Activated CD4-positive, alpha-beta T cell treated with anti-CD3 and anti-CD28 coated beads, Interleukin-2, amount 10 ng/mL, durations not matched to agents 7 days and 5 days (primary cell): ENCODE measurements at places on chromosomes 11 and 22. TPM values are rescaled to one million over a fixed set of nuclear protein-coding genes. Genes with fewer than 3 reads are reported as not detected.

DNA sequence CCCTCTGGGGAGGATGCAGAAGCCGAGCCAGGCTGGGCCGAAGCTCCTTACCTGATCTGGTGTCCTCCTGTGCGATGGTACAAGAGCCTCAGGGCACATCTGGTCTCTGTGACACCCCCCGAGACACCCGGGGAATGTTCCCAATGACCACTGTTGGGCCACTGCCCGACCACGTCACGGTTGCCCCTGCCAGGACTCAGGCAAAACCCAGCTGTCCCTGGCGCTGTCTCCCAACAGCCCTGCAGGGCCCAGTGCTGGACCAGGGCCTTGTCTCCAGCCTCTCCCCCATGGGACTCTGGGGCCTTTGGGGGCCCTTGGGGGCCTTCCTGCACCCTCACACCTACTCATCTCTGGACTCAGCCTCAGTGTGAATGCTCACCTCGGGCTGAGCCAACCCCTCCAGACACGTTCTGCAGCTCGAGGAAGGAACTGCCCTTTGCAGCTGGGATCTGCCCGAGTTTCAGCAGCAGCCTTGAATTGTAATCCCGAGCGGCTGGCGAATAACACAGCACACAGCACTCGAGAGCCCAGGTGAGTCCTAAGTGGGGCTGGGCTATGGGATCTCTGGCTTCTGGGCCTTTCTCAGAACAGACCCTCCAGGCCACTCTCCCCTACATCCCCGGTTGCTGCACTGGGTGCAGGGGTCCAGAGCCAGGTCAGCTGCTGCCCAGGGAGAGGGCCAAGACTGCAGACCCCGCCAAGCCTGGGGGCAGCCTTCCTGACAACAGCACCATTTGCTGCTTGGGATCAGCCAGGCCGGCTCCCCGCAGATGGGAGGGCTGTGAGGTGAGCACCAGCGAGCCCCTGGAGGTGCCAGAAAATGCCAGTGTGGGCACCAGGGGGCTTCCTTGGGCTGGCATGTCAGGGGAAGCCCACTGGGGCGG, 39.8 kb downstream of the RTN4R start:
- H3K4me3 ChIP-seq = no peak overlapping the region
- no peaks in the 10 kb centered on the region for H3K27me3 ChIP-seq
- H3K27ac ChIP-seq = no peak overlapping the region

DNA sequence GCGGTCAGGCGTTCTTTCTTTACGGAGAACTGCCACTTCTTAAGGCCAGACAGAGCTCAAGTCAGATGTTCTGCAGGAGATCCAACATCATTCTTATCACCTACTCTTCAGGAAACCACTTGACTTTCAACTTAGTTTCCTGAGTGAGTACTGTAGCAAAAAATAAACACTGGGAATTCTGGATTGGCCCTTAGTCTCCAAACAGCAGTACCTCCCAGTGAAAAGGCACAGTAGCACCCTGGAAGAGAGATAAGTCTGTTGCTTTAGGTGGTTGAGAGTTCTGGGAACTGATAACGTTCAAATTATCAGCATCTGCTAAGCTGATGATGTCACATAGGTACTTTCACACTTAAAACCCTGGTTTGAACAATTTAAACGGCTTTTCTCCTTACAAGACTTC, 971.8 kb upstream of the TENM4 start:
- H3K4me1 ChIP-seq = no peaks in the 10 kb centered on the region
- H3K27ac ChIP-seq = no peak overlapping the region
- H3K4me3 ChIP-seq = no peak overlapping the region
- no peaks in the 10 kb centered on the region for H3K27me3 ChIP-seq
- no peaks in the 10 kb centered on the region for H3K36me3 ChIP-seq
- DNase-seq = no peak

DNA sequence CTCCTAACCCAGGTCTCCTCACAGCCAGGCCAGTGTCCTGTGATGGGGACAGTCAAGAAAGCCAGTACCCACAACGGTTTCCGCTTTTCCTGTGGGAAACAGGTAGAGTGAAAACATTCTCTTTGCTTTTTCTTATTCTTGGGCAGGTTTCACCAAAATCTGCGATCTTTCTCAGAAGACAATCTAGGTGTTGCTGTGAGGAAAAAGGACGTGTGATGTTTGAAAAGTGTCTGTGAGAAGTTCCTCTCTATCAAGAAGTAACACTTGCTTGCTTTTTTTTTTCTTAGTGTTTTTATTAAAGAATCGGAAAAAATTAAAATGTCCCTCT, 9.2 kb upstream of the IL2RB start:
- DNase-seq = no peak
- no peaks in the 10 kb centered on the region for H3K27me3 ChIP-seq
- H3K4me1 ChIP-seq = peaks cover 73% of the 10 kb centered on the region
- no peak overlapping the region for H3K4me3 ChIP-seq
- peaks cover 13% of the 10 kb centered on the region for H3K36me3 ChIP-seq
- H3K27ac ChIP-seq = no peak overlapping the region

GRCh38 chr22:46425016-46425415, 89.5 kb downstream of the TRMU start:
- H3K36me3 ChIP-seq = no peaks in the 10 kb centered on the region
- no peak overlapping the region for H3K27ac ChIP-seq
- H3K27me3 ChIP-seq = peaks cover 1% of the 10 kb centered on the region
- H3K4me3 ChIP-seq = no peak overlapping the region

DNA sequence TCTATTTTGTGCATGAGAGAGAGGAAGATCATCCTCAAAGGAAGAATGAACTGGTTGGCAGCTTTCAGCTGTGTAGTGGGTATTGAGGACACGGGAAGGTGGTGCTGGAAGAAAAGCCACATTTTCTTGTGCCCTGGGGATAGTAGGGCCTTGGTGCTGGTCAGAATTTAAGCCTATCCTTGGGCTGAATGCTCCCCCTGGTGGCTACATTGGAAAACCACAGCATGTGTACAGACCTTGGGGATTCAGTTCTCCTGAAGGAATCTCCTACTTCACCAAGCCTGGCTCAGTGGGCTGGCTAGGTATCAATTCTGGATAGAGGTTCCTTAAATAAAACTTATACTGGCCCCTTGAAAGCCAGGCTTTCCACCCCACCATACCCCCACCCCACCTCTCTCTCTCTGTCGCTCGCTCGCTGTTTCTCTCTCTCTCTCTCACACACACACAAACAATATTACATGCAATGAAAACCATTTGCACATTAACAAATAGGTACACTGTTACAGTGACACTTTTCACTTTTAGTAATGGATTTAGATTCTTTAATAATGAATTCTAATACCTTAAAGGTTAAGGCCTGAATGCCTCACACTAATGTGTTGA, 2.8 kb upstream of the OR51M1 start:
- no peak overlapping the region for H3K27ac ChIP-seq
- peak; percentile 39 for DNase-seq
- no peaks in the 10 kb centered on the region for H3K36me3 ChIP-seq
- no peaks in the 10 kb centered on the region for H3K4me1 ChIP-seq

GRCh38 chr11:73940801-73941570, 9.8 kb upstream of the DNAJB13 start:
- no peaks in the 10 kb centered on the region for H3K4me1 ChIP-seq
- no peaks in the 10 kb centered on the region for H3K27me3 ChIP-seq
- no peak overlapping the region for H3K4me3 ChIP-seq
- DNase-seq = no peak
- no peak overlapping the region for H3K27ac ChIP-seq

- no peak for DNase-seq
- no peaks in the 10 kb centered on the region for H3K36me3 ChIP-seq
Observed at GRCh38 chr11:55106391-55106790, 155.6 kb upstream of the TRIM48 start.

DNA sequence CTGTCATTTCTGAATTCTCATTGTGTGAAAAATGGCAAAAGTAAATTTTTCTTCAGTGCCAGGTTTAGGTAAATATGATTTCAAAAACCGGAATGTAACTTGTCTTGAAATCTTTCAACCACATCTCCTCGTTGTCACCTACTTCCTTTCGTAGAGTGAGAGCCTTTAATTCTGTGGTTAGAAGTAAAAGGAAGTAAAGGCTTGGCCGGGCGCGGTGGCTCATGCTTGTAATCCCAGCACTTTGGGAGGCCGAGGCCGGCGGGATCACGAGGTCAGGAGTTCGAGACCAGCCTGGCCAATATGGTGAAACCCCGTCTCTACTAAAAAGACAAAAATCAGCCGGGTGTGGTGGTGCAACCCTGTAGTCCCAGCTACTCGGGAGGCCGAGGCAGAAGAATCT, 29.8 kb downstream of the SGSM3 start:
- peak overlapping the region; percentile 91 for H3K27ac ChIP-seq
- peak overlapping the region; percentile 62 for H3K4me3 ChIP-seq
- peaks cover 71% of the 10 kb centered on the region for H3K4me1 ChIP-seq
- DNase-seq = peak; percentile 73
- H3K27me3 ChIP-seq = no peaks in the 10 kb centered on the region

- peaks cover 6% of the 10 kb centered on the region for H3K4me1 ChIP-seq
- no peak for DNase-seq
- no peaks in the 10 kb centered on the region for H3K27me3 ChIP-seq
- peaks cover 26% of the 10 kb centered on the region for H3K36me3 ChIP-seq
- H3K4me3 ChIP-seq = no peak overlapping the region
Observed at GRCh38 chr22:26783885-26784284, 126.5 kb downstream of the MIAT start.

- no peaks in the 10 kb centered on the region for H3K36me3 ChIP-seq
- H3K4me3 ChIP-seq = no peak overlapping the region
- no peak for DNase-seq
- H3K27me3 ChIP-seq = no peaks in the 10 kb centered on the region
- H3K4me1 ChIP-seq = no peaks in the 10 kb centered on the region
- no peak overlapping the region for H3K27ac ChIP-seq
Observed at GRCh38 chr11:91187314-91187713, 964.5 kb upstream of the CHORDC1 start.

- no peaks in the 10 kb centered on the region for H3K36me3 ChIP-seq
- H3K27ac ChIP-seq = no peak overlapping the region
- H3K4me3 ChIP-seq = no peak overlapping the region
- no peaks in the 10 kb centered on the region for H3K27me3 ChIP-seq
- H3K4me1 ChIP-seq = no peaks in the 10 kb centered on the region
Observed at GRCh38 chr11:120030411-120030810, 107.5 kb downstream of the TRIM29 start.

- no peak overlapping the region for H3K27ac ChIP-seq
- DNase-seq = no peak
- no peaks in the 10 kb centered on the region for H3K4me1 ChIP-seq
- no peaks in the 10 kb centered on the region for H3K36me3 ChIP-seq
- H3K4me3 ChIP-seq = no peak overlapping the region
Observed at GRCh38 chr22:49212002-49212401, 615.7 kb downstream of the BRD1 start.

- no peaks in the 10 kb centered on the region for H3K36me3 ChIP-seq
- DNase-seq = no peak
- H3K27me3 ChIP-seq = no peaks in the 10 kb centered on the region
- H3K27ac ChIP-seq = no peak overlapping the region
- no peaks in the 10 kb centered on the region for H3K4me1 ChIP-seq
Observed at GRCh38 chr11:108927791-108928545, 263.1 kb downstream of the DDX10 start.

Gene PATE4
- total RNA-seq = not detected

Gene SYNGR1
- total RNA-seq = 0.77 TPM

Gene KCNQ1
- 24.3 TPM for total RNA-seq

Gene TRIM22
- 367 TPM for total RNA-seq

Gene C22orf31
- not detected for total RNA-seq

Gene CABP4
- 2.6 TPM for total RNA-seq

Gene MS4A6A
- not detected for total RNA-seq

Gene HBE1
- total RNA-seq = not detected

Gene OR51B2
- total RNA-seq = not detected

Gene RHOD
- total RNA-seq = 0.35 TPM

Gene BCO2
- 1.2 TPM for total RNA-seq

Gene MIOX
- not detected for total RNA-seq
